ENCODE measurements at places on chromosomes 7 and 10. TPM values are rescaled to one million over a fixed set of nuclear protein-coding genes. Genes with fewer than 3 reads are reported as not detected.

The SPDYE1 gene
- not detected for total RNA-seq

The KIF11 gene
- 8.7 TPM for total RNA-seq

The DPYSL4 gene
- total RNA-seq = 52.0 TPM

The MCM10 gene
- 2.0 TPM for total RNA-seq

The STAMBPL1 gene
- 48.9 TPM for total RNA-seq

The CALML3 gene
- total RNA-seq = not detected

The FAM131B gene
- 3.2 TPM for total RNA-seq

The KNDC1 gene
- total RNA-seq = 0.86 TPM

The LSM8 gene
- total RNA-seq = 21.5 TPM

The ZNF804B gene
- not detected for total RNA-seq

The WEE2 gene
- total RNA-seq = not detected

The GPR158 gene
- total RNA-seq = 0.33 TPM

The SPDYE5 gene
- total RNA-seq = not detected

The STEAP1 gene
- 62.2 TPM for total RNA-seq

The SUPV3L1 gene
- 30.8 TPM for total RNA-seq

The SLC29A3 gene
- 1.3 TPM for total RNA-seq

The PCLO gene
- 0.03 TPM for total RNA-seq

The SPAM1 gene
- total RNA-seq = not detected
